Stimulated activated CD4-positive, alpha-beta T cell treated with anti-CD3 and anti-CD28 coated beads, Interleukin-1b, Interleukin-23, amount 100 ng/mL, for 1 hour (primary cell): ENCODE measurements at places on chromosomes 5 and 9.

- no peak for DNase-seq
Measured at GRCh38 chr9:35905912-35906679, at the start of gene HRCT1. TSS of gene HRCT1 (plus strand) at chr9:35906202. CDS start at chr9:35906288, 86 bp downstream.

DNA sequence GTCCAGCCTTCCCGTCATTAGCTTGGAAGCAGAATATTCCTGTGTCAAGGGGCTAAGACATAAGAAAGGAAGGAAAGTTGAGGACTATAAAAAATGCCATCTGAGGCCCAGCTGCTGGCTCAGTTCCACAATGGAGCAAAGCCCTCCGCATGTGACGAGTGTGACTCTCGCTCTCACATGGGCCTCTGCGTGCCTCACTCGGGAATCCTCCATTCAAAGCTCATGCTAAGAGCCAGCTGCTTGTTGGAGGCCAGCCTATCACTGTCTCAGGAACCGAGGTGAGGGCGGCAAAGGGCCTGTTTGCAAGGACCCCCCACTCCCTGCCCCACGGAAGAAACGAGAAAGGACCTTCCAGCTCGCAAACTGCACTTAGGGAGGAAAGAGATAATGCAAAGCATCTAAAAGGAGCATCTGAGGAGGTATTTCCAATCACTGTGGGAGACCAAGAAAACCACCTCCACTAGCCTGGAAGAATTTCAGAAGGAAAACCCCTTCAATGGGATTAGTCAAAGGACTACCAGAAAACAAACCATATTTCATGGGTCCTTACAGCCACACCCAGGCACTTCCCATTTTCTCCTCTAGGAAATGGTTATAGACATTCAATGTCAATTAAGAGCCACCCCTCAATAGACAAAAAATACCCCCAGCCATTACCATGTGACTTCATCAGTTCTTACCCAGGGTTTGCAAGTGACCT is 95.3 kb downstream of the PRRT1B start:
- no peak for DNase-seq

- no peak for DNase-seq
Measured at GRCh38 chr5:73564675-73565074, 764 bp downstream of the ANKRA2 start.

DNA sequence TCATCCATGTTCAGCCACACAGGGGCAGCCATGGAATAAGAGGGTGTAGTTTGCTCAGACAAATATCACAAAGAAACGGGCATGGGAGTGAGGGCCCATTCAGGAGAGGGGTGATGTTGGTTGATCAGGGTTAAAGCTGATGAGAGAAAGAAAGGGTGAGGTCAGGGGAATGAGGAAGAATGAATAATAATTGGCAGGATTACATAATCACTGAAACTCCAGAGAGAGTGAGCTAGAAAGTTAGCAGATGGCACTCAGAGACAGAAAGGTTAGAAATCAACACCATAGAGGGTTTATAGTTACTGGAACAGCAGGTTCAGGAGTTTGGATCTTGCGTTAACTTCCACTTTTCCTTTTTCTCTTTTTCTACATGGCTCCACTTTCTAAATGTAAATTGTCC is 113.9 kb downstream of the TAF11L14 start:
- DNase-seq, result no peak
